Pulmonary artery endothelial cell (primary cell): ENCODE measurements at places on chromosomes 5 and 9. TPM values are rescaled to one million over a fixed set of nuclear protein-coding genes. Genes with fewer than 3 reads are reported as not detected.

STK32A gene
- 0.18 and 0.20 TPM in 2 replicates for total RNA-seq

DNLZ gene
- 15.7 and 32.4 TPM in 2 replicates for total RNA-seq

BAAT gene
- total RNA-seq, result under 0.01 TPM in 1 of 2 replicates, not detected in the other

PCDHGA11 gene
- 8.7 and 11.1 TPM in 2 replicates for total RNA-seq

PAXX gene
- total RNA-seq, result 17.8 and 18.0 TPM in 2 replicates

HCN1 gene
- total RNA-seq, result not detected in 2 replicates

PCDHGC5 gene
- total RNA-seq, result 0.33 and 0.53 TPM in 2 replicates

TRPM3 gene
- 0.99 and 2.9 TPM in 2 replicates for total RNA-seq

BASP1 gene
- total RNA-seq, result 73.9 and 76.4 TPM in 2 replicates

CCNI2 gene
- total RNA-seq, result 0.04 TPM in 1 of 2 replicates, not detected in the other

LHX2 gene
- total RNA-seq, result not detected in 2 replicates

CCDC180 gene
- 0.74 and 1.3 TPM in 2 replicates for total RNA-seq

SAXO1 gene
- under 0.01 TPM in 1 of 2 replicates, not detected in the other for total RNA-seq

CDK7 gene
- total RNA-seq, result 64.9 and 77.6 TPM in 2 replicates

TXNDC8 gene
- not detected in 2 replicates for total RNA-seq

PLK2 gene
- total RNA-seq, result 801 and 852 TPM in 2 replicates

KIF4B gene
- total RNA-seq, result 0.13 and 0.21 TPM in 2 replicates

C9orf43 gene
- total RNA-seq, result 0.35 and 0.46 TPM in 2 replicates

C5orf58 gene
- total RNA-seq, result not detected in 2 replicates

MUSK gene
- under 0.01 TPM in 1 of 2 replicates, not detected in the other for total RNA-seq

OR13C9 gene
- not detected in 2 replicates for total RNA-seq

FAM221B gene
- total RNA-seq, result not detected in 2 replicates

SLC6A19 gene
- not detected in 2 replicates for total RNA-seq

PTGES gene
- total RNA-seq, result 0.18 TPM in 1 of 2 replicates, not detected in the other

FABP6 gene
- not detected in 2 replicates for total RNA-seq

GMCL2 gene
- not detected in 2 replicates for total RNA-seq

FBP2 gene
- not detected in 2 replicates for total RNA-seq

ADAM19 gene
- 8.9 and 33.2 TPM in 2 replicates for total RNA-seq

FBLL1 gene
- 0.39 and 0.86 TPM in 2 replicates for total RNA-seq
